ENCODE measurements at places on chromosomes 1 and 21.

DNA sequence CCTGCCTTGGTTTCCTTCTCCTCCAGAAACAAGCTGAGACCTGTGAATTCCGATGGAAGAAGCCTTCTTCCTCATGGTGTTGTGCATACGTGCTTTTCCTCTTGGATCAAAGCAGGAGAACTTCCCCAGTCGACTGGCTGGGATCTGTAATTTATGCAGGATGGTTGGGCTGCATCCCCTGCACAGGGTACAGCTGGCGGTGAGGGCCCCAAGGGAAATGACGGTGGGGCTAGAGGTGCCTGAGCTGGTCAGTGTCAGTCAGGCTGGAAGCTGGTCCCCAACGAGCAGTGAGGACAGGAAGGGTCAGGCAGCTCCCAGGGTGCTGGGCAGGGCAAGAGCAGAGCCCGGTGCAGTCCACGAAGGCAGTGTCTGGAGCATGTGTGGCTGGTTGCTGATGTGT, 106.7 kb downstream of the CNIH3 start:
- no peak for DNase-seq

- no peak for DNase-seq
These were observed 38.4 kb upstream of the RBM34 start for GRCh38 chr1:235199441-235199840.

GRCh38 chr1:180094705-180095295, 59.9 kb upstream of the QSOX1 start:
- DNase-seq: no peak

- no peak for DNase-seq
These were observed 51.5 kb upstream of the VAV3 start for GRCh38 chr1:108016451-108016920.

- DNase-seq: no peak
These were observed 204.6 kb upstream of the TMPRSS15 start for GRCh38 chr21:18608226-18608625.

DNA sequence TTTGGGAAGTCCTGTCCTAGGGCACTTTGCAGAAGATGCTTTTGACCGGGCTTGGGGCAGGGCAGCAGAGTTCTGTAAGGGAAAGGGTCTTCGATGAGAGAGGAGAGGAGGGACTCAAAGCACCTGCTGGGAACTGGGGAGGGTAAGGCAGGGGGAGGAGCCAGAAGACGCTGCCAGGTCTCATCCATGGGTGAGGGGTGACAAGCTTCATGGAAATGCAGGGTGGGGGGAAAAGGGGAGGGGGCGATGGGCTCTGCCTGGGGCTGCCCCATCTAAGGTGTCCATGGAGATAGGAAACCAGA, 20.9 kb upstream of the C2CD2 start:
- no peak for DNase-seq

- DNase-seq: no peak
These were observed 35.5 kb downstream of the HUNK start for GRCh38 chr21:31908106-31909031.

- no peak for DNase-seq
These were observed 1579.9 kb downstream of the MRPL39 start for GRCh38 chr21:24027396-24027795.

GRCh38 chr21:38770660-38771059, 35.1 kb upstream of the ETS2 start:
- no peak for DNase-seq

- no peak for DNase-seq
These were observed 19.4 kb downstream of the KRTAP10-1 start for GRCh38 chr21:44520326-44521300.

DNA sequence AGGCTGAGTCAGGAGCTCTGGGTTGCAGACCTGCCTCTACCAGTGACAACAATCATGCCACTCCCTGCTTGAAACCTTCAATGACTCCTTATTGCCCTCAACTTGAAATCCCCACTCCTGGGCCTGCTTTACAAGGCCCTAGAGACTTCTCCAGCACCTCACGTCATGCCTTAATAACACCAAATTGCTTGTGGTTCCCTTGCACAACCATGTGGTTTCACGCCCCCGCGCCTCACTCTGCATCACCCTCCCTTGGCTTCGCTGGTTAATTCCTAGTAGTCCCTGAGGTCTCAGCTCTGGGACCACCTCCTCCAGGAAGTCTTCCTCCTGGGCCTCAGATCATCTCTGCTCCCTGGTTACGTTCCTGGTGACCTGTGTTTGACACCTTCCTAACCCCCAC, 33.0 kb downstream of the EPHA2 start:
- DNase-seq: no peak

- no peak for DNase-seq
These were observed 67.1 kb downstream of the HIVEP3 start for GRCh38 chr1:41851589-41851988.

DNA sequence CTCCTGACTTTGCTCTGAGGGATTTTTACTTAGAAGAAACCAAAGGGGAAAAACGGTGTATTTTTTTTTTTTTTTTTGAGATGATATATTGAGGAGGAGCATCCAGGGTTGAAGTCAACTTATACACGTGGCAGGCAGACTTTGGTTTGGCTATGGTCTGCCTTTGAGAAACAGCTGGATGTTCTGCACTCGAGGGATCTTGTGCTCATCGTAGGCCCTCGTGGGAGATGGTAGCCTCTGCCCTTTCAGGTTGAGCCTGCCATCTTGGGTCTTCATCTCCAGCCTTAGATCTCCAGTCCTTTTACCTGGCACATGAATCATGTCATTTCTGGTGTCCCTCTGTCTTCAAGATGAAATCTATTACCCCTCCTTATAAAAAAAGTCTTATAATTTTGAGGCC, 67.1 kb upstream of the UBE2U start:
- no peak for DNase-seq

DNA sequence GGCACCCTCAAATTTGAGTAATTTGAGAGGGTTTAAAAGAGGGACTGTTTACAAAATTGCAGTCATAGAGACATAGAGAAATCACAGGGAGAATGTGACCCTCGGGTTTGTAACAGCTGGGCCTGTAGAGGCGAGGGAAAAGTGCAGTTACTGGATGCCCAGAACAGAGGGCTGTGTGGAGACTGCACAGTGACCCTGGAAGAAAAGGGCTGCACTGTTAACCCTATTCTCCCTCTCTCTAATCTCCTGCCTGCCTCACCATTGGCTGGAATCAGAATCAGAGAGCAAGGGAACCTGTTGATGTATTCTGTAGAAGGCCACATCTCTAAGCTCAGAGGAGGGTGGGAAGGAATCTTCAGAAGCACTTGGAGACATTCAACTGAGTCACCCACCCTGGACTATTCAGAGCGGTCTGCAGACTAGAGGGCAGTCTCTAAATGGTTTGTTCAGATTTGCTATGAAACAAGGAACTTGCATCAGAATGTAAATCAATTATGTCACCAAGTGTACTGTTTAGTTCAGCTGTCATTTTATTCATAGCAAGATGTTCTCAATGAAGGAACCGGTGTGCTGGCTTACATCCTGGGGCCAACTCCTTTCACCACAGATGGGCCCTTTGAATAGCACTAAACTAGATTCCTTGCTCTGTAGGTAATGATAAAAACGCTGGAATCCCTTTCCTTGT, 132.2 kb upstream of the HOOK1 start:
- no peak for DNase-seq

DNA sequence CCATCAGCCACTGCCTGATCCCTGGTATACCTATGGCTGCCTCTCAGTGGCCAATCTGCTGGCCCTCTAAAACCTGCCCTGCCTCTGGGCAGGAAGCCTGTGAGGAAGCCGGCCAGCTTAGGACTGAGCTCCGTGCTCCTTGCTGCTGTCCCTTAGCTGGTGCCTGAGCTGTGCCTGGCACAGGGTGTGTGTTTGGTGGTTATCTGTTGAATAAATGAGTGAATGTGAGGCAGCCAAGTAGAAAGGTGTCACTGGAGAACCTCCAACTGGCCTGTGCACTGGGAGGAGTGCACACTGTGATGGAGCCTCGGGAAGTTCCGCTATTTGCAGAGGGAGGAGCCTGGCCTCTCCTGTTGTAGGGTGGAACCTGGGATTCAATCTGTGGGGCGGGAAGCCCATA, 63.4 kb upstream of the STUM start:
- DNase-seq: no peak

DNA sequence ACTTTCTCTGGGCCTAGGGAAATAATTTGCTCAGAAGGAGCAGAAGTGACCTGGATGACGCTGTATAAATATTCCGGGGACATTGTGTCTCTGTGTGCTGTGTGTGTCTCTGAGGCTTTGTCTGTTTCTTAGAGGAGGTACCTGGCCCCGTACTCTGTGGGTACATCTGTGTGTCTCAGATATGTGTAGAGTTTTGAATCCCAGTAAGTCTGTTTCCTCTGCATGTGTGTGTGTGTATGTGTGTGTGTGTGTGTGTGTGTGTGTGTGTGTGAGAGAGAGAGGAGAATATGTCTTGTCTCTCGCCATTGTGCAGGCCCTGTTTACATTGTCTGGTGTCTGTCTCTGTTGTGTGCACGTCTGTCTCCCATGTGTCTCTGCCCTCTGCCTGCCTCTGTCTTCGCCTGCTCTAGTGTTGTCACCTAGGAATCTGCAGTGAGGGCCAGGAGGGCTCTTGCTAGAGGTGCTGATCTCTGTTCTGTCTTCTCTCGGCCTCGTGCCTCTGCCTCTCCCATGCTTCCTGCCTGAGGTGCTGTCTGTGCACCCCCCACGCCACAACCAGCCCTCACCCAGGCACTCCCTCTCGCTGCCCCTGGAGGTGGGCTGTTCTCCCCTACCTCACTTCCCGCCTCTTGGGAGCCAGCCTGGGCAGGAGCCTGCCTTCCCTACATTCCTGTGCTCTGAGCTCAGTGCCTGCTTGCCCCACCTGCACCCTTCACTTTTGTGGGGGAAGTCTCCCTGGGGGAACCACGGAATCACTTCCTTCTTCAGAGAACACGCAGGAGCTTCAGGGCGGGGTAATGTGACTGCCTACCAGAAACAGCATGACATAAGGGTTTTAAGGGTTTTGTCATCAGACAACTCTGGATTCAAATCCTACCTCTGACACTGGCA, 5.9 kb downstream of the MAP7D1 start:
- DNase-seq: no peak

- no peak for DNase-seq
These were observed 59.3 kb upstream of the FBXO28 start for GRCh38 chr1:224054611-224055010.

- no peak for DNase-seq
These were observed 80.8 kb downstream of the OBSCN start for GRCh38 chr1:228288536-228289238.

- no peak for DNase-seq
These were observed 30.1 kb downstream of the NTPCR start for GRCh38 chr1:232980355-232980978.

DNA sequence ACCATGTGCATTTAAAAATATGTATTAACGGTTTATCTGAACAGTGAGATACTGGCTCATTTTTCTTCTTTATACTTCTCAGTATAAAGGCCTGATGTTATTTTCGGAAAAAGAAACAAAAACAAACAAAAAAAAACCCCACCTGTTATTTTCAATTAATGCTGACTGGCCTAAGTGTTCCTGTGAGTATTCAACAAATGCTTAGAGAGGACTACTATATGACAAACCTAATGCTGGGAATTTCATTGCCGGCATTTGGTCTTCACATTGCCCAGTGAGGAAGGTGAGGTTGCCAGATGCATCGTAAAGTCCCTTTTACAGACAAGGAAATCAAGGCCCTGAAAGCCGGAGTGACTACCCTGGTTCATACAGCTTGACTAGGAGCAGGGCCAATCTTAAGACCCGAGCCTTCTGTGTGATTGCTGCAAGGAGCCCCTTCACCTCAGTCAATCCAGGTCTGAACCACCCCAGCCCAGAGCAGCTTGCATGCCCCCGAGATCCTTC, 599 bp downstream of the MRPL24 start:
- no peak for DNase-seq

GRCh38 chr21:25496825-25497482, 110.3 kb downstream of the MRPL39 start:
- no peak for DNase-seq

GRCh38 chr1:162303004-162303344, 73.7 kb downstream of the SPATA46 start:
- DNase-seq: no peak

GRCh38 chr1:57741521-57741920, 317.7 kb upstream of the DAB1 start:
- no peak for DNase-seq

DNA sequence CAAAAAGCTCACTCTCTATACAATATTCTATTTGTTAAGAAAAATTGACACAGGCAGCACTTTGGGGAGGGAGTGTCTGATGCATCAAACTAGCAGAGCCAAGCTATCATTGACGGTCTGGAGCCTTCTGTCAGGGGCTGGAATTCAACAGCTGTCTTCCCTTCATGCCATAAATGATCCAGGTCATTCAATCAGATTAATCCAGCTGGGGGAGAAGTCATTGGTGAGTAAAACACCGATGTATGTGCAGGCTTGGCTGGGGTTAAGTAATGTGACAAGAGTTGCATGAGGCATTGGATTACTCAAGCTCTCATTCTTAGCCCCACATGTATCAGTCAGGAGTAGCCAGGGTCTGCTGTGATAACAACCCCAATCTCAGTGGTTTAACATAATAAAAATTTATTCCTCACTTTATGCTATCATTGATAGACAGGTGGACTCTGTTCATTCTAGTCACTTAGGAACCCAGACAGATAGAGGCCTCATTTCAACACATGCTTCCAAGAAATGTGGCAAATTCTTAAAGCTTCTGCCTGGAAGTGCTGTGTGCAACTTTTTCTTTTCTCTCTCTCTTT, 118.1 kb upstream of the GADD45A start:
- DNase-seq: no peak

All from left lobe of liver (tissue), 2 donors.